Fibroblast of skin of back (primary cell): ENCODE measurements at places on chromosomes 12 and 14.

DNA sequence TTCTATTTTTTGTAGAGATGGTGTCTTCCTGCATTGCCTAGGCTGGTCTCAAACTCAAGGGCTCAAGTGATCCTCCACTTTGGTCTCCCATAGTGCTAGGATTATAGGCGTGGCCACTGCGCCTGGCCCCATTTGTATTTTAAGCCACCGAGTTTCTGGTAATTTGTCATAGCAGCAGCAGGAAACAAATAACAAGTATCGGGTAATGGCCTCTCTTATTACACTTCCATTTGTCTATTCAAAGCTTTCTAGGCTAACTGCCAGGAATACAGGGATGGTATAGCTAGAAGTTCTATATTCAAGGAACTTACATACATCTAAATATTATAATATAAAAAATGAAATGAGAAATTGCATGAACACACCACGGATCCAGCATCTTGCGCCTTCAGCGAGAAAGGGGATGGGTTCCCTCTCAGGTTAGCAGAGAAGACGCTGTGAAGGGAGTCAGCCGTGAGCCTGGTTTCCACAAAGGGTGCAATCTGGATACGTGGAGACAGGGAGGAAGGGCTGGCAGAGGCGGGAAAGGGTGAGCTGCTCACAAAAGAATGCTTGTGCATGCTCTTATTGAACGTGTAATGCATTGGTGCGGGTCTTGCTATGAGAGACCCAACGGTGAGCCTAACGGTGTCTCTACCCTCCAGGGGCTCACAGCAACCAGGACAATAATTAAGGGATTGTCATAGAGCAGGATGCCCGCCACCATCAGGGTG, 9.5 kb downstream of the BDKRB1 start:
- DNase-seq, result no peak

DNA sequence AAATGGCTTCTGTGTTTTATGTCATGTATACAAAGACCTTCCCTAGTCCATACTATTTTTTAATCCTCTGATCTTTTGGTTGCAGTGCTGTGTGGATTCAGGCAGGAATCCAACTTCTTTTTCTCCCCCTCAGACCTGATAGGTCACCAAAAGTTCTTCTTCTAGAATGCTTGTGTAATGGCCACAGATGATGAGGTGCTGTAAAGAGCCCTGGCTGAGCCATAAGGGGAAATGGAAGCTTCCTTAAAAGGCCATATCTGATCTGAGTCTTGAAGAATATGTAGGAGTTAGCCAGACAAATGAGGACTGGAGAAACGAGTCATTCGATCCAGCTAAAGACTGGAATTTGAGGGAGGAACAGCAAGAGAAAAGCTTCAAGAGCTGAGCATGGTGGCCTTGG, 353.9 kb downstream of the PCNX1 start:
- peak; percentile 88 for DNase-seq

GRCh38 chr12:666766-667308, 3.6 kb upstream of the NINJ2 start:
- peak; percentile 34 for DNase-seq

DNA sequence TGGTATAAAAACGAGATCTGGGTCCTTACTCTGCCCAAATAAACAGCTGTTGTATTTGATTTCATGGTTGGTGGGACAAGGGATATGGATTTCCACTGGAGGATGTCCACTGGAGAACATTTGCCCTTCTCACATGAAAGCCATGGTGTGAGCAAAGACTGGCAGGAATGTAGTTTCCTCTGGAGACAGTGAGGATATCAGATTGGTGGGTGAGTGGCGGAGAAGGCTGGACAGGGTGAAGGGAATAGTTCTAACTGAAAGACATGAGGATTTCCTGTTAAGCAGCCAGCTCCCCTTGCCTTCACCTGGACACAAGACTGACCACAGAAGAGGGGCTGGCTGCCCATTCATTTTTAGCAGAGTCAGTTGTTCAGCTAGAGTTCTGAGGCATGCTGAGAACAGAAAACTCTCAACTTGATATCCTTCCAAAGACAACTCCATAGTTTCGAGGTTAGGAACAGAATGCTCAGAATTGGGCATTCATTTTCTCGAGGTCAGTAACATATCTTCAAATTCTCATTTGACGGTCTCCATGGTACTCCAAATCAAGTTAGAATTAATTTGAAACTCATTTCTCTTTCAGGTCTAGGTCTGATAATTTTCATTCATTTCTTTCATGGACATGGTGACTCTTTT, 365.7 kb downstream of the LRIG3 start:
- DNase-seq, result peak; percentile 28

- DNase-seq, result no peak
Observed at GRCh38 chr12:106067606-106068205, 71.0 kb downstream of the NUAK1 start.

DNA sequence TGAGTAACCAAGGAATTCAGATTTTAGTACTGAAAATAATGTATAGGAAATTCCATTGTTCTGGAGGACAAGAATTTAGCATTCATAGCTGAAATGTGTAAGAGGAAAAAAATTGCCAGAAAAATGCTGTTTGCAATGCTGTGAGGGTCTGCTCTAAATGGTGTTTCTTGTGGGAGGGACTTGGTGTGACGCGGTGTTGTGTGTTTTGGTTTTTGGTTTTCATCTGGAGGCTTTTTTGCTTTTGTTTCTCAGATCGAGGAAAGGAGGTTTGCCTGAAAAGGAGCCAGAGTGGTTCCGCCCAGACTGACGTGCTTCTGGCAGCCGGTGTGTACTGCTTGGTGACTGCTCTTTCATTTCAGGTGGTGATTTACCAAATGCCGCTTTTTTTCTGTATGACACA, 211.8 kb upstream of the HMGA2 start:
- DNase-seq, result peak; percentile 93

GRCh38 chr14:92619671-92620456, 106.3 kb downstream of the RIN3 start:
- DNase-seq, result no peak

GRCh38 chr14:20757965-20758364, 10.2 kb upstream of the EDDM3B start:
- no peak for DNase-seq

DNA sequence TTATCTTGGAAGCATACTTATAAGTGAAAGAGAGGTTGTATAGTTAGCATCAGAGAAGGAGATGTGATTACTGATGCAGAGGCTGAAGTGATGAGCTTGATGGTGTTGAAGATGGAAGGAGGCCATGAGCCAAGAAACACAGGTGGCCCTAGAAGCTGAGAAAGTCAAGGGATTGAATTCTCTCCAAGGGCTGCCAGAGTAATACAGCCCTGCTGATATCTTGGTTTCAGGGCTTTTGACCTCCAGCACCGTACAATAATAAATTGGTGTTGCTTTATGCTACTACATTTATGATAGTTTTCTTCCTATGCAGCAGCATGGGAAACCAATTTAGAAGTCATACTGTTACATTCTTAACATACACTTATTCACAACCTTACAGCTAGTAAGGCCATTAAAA, 1133.3 kb downstream of the AACS start:
- no peak for DNase-seq

DNA sequence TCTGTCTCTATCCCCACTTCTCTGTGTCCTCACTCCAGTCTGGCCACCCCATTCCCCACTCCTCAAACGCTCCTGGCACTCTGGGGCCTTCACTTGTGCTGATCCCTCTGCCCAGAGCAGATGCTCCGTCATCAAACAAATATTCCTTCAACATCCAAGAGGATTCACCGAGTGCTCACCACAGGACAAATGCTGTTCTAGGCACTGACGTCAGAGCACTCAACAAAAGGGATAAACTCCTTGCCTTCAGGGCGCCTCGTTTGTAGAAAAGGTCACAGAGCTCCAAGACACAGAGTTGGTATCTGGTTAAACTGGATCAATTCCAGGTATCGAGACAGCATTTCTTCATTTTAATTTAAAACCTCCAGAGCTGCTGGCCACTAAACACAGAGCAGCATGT, 35.3 kb downstream of the PSMC1 start:
- no peak for DNase-seq

- peak; percentile 80 for DNase-seq
Observed at GRCh38 chr14:61355892-61356325, 34.5 kb downstream of the PRKCH start.

GRCh38 chr12:84397263-84397662, 515.3 kb downstream of the SLC6A15 start:
- peak; percentile 13 for DNase-seq

GRCh38 chr14:34714320-34715126, at the start of gene CFL2:
Gene CFL2, minus strand, starts transcription at chr14:34714593. Its CDS starts 53 bp downstream, at chr14:34714540.
- peak; percentile 87 for DNase-seq

DNA sequence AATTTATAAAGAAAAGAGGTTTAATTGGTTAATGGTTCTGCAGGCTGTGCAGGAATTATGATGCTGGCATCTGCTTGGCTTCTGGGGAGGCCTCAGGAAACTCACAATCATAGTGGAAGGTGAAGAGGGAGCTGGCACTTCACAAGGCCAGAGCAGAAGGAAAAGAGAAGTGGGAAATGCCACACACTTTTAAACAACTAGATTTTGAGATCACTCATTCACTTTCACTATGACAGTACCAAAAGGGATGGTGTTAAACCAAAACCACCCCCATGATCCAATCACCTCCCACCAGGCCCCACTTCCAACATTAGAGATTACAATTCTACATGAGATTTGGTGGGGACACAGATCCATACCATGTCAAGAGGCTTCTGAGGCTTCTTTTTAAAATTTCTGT, 62.6 kb downstream of the SLC38A4 start:
- DNase-seq, result no peak

- DNase-seq, result no peak
Observed at GRCh38 chr12:69102856-69103255, 136.5 kb upstream of the CPSF6 start.

DNA sequence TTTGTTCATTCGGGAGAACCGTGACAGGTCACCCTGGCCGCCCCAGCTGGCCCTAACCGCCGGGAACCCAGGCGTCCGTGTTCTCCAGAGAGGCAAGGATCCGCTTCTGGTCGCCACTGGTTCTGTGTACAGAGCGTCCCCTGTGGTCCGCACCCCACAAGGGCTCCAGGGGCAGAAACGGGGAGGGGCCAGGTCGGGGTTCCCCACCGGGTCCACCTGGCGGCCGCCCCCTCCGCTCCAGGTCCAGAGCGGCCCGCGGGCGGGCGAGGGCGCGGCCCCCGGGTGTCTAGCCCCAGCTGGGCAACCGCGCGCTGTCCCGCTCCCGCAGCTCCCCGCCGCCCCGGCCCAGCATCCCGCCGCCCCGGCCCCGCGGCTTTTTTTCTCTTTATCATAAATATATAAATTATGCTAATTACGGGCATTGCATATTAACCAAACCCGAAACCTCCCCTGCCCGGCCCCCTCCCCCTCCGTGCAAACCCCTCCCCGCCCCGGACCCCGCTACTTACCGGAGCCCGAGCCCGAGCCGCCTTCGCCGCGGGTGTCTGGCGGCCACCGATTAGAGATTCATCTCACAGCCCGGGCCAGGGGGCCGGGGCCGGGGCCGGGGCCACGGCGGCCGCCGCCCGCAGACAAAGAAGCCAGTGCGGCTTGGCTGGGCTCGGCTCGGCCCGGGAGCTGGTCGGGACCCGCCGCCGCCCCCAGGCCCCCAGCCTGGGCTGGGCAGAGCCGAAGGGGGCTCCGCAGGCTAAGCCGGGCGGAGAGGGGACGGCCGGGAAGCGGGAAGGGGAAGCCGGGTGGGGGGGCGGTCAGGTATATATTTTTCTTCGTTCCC, 512 bp downstream of the POU6F1 start:
- peak; percentile 20 for DNase-seq

- no peak for DNase-seq
Observed at GRCh38 chr12:104544836-104545235, 88.1 kb downstream of the CHST11 start.

GRCh38 chr12:116026768-116027550, 250.5 kb downstream of the MED13L start:
- DNase-seq, result no peak

DNA sequence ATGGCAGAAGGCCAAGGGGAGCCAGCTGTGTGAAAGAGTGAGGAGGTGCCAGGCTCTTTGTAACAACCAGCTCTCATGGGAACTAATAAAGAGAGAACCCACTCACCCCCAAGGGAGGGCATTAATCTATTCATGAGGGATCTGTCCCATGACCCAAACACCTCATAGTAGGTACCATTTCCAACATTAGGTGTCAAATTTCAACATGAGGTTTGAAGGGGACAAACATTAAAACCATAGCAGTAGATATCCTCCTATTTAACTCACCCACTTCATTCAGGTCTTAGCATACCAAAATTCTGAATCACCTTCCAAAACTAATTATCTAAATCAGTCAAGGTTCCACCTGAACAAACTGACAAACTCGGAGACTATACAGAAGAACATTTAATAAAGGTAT, 75.3 kb downstream of the PPFIA2 start:
- DNase-seq, result no peak

- DNase-seq, result no peak
Observed at GRCh38 chr12:119423285-119423684, 88.8 kb downstream of the CCDC60 start.

DNA sequence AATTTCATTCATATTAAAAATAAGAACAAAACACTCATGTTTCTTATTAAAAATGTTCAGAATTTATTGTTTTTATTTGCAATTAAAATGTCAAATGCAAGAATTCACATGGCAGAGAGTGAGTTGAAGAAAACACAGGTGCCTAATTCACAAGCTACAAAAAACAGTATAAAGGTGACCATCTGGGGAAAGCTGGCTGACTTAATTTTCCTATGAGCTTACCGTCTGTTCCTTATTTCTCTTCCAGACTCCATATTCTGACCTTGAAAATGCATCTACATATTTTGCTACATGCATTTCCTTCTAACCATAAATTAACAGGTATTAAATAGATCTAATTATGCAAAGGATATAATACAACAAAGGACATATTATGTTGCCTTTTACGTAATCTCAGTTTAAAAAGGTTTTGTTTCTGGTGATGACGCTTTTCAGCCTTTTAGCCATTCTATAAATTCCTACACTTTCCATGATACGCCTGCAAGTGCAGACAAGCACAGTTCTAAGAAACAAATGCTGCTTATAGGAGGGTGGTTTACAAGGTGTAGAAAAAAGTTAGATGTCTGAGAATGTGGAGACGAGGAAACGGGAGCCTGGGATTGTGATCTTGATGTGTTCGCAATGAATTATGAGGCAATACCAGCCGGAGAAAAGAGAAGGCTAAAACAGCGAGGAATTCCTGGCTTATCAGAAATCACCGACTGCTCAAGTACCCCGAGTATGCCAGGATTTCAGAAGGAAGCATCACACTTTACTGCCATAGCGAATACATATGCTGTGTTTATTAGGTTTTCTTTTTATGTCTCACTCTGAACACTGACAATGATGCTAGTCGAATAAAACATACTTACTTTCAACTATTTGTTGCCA, 24.6 kb downstream of the LIN7A start:
- DNase-seq, result no peak

GRCh38 chr12:69685810-69686209, 13.3 kb downstream of the BEST3 start:
- peak; percentile 40 for DNase-seq

DNA sequence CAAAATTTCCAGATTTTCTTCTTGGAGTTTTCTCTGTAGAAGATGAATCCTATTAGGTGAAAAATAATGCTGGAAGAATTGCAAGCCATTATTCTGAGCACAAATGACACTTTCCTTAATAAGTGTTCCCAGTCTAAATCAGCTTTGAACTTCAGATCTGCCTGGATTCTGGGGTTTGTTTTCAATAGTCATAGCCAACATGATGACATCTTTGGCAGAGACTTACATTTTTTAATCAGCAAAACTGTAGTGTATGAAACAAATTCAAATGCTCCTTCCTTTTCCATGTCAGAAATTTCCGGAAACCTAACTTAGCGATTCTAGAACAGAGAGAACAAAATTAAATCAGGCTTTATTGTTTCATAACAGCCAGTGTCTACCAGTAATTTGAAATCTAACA, 88.5 kb downstream of the TSPAN8 start:
- DNase-seq, result no peak
